ENCODE measurements at places on chromosomes 16 and 17.

- peak; percentile 86 for DNase-seq
Measured at GRCh38 chr16:77807-78443, at the start of gene MPG. Gene MPG, plus strand, starts transcription at chr16:78225. Its CDS starts 85 bp downstream, at chr16:78310.

DNA sequence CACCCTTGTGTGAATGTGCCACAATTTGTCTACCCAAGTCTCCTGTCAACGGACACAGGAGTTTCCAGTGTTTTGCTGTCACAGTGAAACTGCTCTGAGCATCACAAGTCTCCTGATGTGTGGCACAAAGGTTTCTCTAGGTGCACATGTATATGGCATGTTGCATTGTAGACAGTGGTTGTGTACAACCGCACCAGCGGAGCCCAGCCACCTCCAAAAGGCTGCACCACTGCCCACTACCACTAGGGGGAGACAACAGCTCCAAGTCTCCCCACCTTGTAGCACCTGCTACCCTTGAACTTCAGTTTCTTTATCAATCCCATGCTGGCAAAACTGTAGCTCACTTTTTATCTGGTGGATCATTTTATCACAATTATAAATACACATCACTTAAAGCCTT, 95.5 kb upstream of the ZNF469 start:
- no peak for DNase-seq

DNA sequence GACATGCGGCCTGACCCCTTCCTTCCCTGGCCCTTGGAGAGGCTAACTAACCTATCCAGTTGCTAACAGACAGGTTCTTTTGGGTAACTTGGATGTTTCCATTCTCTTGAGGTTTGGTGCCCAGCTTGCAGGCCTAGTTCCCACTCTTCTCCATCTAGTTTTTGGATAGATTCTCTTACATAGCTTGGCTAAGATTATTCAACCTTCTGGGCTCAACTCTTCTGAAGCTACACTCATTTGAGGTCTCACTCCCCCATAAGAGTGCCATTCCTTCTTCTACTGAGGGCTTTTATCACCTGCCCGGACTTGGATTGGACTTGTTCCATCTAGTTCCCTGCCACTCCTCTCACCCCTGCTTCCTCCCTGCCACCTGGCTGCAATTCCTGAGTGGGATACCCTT, 44.1 kb upstream of the MARCHF10 start:
- no peak for DNase-seq

- DNase-seq: no peak
Measured at GRCh38 chr17:74555427-74555940, 9.6 kb upstream of the CD300C start.

DNA sequence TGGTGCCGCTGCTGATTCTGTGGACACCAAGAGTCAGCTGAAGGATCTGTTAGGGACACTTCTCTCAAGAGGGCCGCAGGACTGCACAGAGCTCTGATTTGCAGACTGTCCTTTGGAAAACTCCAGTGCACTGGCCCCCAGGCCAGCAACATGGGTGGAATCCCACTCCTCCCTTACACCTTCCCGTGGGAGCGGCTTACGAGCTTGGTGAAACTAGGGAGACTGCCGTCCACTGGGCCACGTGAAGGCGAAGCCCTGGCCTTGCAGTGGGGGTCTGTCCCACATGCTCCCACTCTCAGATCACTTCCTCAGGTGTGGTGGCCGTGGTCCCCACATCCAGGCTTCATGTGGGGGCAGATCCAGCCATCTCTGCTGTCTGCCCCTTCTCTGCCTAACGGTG, 36.4 kb downstream of the PSME3IP1 start:
- no peak for DNase-seq

DNA sequence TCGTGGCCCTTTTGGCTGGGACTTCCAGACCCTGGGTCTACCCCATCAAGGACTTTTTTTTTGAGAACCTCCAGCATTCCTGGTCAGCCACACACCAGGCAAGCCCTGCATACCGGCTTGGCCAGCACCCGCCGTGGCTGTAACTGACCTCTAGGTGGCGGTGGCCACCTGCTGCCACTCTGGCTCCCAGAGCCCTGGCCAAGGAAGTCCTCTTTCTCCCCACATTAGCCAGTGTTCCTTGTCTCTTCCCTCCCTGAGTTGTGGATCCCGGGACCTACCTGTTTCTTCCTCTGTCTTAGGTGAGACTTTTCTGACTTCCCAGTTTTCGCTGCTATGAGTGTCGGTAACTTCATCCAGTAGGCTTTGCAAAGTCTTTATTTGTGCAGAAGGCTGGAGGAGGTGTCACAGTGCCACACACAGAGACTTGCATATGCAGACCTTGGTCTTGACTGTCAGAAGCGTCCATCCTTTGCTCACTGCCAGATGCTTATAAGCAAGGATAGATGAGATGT, 348.3 kb downstream of the CPPED1 start:
- peak; percentile 34 for DNase-seq

GRCh38 chr17:37261286-37261685, 114.5 kb upstream of the C17orf78 start:
- DNase-seq: no peak

DNA sequence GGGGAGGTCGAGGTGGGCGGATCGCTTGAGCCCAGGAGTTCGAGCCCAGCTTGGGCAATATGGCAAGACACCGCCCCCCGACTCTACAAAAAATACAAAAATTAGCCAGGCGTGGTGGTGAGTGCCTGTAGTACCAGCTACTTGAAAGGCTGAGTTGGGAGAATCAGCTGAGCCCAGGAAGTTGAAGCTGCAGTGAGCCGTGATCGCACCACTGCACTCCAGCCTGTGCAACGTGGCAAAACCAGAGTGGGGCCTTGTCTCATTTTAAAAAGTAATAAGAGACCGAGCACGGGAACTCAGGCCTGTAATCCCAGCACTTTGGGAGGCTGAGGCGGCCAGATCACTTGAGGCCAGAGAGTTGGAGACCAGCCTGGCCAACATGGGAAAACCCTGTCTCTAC, 24.4 kb upstream of the ABCC1 start:
- DNase-seq: no peak

GRCh38 chr16:1460602-1461138, 14.2 kb downstream of the CLCN7 start:
- no peak for DNase-seq

GRCh38 chr16:85570735-85571562, 42.2 kb upstream of the GSE1 start:
- DNase-seq: peak; percentile 49

DNA sequence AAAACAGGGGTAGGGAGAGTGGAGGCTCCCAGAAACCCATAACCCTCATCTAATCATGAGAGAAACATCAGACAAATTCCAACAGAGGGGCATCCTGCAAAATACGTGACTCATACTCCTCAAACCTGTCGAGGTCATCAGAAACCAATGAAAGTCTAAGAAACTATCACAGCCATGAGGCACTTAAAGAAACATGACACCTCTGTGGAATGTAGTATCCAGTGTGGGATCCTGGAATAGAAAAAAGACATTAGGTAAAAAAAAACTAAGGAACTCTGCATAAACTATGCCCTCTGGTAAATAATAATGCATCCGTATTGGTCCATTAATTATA, 16.4 kb downstream of the CDH5 start:
- no peak for DNase-seq

- no peak for DNase-seq
Measured at GRCh38 chr16:49011901-49012300, 269.7 kb downstream of the CBLN1 start.

DNA sequence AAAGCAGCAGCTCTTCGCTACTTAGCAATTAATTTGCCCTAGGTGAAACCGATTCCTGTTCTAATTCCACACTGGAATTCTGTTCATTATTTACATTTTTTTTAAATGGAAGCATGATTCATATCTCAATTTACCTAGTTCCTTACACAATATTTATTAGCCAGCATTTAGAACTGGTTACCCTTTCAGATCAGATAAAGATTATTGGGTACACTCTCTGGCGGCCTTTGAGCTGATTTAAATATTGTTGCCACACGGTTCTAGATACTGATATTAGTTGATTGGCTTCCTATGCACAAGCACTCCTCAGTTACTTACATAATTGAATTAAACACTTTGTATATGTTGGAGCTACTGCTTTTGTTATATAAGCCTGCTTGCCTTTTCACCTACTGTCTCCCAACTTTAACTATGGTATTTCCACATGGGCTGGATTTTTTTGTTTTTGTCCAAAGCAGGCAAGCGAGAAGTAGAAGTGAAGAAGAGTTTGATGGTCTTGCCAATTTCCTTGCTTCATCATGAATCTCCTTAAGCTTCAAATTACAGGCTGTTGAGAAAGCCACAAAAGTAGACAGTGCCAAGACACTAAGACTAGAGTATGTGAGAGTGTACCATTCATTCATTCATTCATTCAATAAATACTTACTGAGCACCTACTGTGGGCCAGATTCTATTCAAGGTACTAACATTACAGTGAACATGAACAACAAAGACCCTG, 3.9 kb upstream of the ALDH3A2 start:
- no peak for DNase-seq
